ENCODE measurements at places on chromosomes 13 and 19. TPM values are rescaled to one million over a fixed set of nuclear protein-coding genes. Genes with fewer than 3 reads are reported as not detected.

DNA sequence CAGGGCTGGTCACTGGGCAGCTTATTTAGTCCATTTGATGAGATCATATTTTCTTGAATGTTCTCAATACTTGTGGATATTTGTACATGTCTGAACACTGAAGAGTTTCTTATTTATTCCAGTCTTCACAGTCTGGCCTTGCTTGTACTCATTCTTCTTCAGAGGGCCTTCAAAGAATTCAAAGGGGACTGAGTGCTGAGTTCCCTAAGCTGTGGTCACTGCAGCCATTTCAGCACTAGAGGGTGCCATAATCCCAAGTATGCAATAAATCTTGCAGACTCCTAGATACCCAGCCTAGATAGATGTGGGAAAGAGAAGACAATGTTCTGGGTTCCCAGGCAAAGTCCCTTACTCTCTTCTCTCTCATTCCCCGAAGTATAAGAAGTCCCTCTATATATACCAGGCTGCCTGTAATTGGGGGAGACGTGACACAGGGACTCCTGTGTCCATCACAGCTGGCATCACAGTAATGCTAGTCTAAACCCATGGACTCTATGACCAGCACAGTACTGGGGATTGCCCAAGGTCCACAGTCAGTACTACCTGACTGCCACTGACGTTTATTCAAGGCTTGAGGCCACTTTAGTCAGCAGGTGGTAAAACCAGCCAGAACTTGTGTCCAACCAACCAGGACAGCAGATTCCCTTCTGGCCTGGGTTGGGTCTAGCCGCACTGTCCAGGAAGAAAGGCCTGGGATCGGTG, 8.9 kb upstream of the VN1R1 start:
- H3K36me3 ChIP-seq, result no peaks in the 10 kb centered on the region
- H3K27me3 ChIP-seq, result no peaks in the 10 kb centered on the region
- DNase-seq, result peak; percentile 27
- H3K4me3 ChIP-seq, result no peak overlapping the region

GRCh38 chr13:39895254-39895653, 239.8 kb downstream of the COG6 start:
- no peak overlapping the region for H3K4me3 ChIP-seq
- no peak overlapping the region for H3K27ac ChIP-seq
- H3K27me3 ChIP-seq, result no peaks in the 10 kb centered on the region
- no peaks in the 10 kb centered on the region for H3K36me3 ChIP-seq
- H3K4me1 ChIP-seq, result no peaks in the 10 kb centered on the region

DNA sequence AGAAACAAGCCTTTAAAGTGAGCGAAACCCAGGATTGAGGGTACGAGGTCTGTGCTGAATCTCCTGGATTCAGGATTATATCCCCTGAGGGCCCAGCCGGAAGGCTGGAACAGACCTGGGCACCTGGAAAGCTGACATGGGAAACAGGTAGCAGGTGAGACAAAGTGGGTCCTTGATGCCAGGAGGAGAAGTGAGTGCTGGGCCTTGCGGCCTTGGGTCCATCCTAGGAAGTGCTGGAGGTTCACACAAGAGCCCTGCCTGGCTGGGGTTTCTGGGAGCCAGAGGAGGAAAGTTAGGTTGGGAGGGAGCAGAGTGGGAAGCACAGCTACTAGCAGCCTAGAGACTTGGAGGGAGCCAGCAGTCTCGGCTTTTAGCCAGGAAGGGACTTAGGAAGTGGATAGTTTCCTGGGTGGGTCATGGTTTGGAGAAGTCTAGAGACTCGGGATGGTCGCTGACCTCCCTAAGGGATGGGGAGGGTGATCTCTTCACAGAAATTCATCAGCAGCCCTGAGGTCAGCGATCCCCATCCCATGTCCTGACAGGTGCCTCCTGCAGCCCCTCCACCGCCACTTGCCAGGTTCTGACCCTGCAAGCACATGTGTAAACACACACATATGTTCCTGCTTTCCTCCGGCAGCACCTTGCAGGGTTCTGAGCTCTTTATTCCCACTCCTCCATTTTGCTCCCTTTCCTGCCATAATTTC, 29.4 kb upstream of the ZNF492 start:
- H3K36me3 ChIP-seq, result no peaks in the 10 kb centered on the region
- H3K4me3 ChIP-seq, result no peak overlapping the region
- H3K27me3 ChIP-seq, result no peaks in the 10 kb centered on the region
- H3K4me1 ChIP-seq, result no peaks in the 10 kb centered on the region

DNA sequence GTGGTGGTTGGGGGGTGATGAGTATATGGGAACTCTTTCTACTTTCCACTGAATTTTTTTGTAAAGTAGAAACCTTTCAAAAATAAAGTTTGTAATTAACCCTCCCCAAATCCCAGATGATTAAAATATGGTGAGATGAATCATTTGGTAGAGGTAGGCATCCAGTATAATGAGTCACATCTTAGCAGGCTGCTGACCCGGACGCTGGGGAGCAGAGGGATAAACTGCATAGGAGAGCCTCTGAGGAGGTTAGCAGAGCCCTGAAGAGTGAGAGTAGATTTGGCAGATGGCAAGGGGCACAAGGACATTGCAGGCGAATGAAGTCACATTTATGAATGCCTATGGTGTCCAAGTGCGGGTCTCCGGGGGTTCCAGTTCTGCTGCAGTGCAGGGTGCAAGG, 293.8 kb downstream of the FGF9 start:
- no peak overlapping the region for H3K4me3 ChIP-seq
- no peak overlapping the region for H3K27ac ChIP-seq
- DNase-seq, result no peak

- no peak overlapping the region for H3K27ac ChIP-seq
- no peak overlapping the region for H3K4me3 ChIP-seq
- H3K4me1 ChIP-seq, result no peaks in the 10 kb centered on the region
- no peaks in the 10 kb centered on the region for H3K36me3 ChIP-seq
- peaks cover 7% of the 10 kb centered on the region for H3K27me3 ChIP-seq
Observed at GRCh38 chr19:31303262-31303815, 45.9 kb downstream of the TSHZ3 start.

DNA sequence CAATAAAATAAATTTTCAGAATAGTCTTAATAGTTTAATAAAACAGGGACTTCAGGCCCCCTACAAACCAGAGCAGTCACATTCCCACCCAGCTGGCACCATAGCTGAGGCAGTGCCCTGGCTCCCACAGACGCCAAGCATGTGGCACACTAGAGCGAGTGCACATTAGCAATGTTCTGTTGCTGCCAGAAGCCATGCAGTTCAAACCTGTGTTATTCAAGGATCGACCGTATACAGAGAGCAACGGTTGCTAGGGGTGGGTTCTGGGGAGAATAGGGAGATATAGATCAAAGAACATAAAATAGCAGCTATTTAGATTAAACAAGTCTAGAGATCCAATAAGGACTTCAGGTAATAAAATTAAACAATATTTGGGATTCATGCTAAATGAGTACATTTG, 419.3 kb upstream of the KLHL1 start:
- H3K27ac ChIP-seq, result no peak overlapping the region
- no peak for DNase-seq
- no peak overlapping the region for H3K4me3 ChIP-seq
- H3K4me1 ChIP-seq, result no peaks in the 10 kb centered on the region
- no peaks in the 10 kb centered on the region for H3K27me3 ChIP-seq
- H3K36me3 ChIP-seq, result no peaks in the 10 kb centered on the region

The F2RL3 gene
- polyA plus RNA-seq, result 22.0 TPM

DNA sequence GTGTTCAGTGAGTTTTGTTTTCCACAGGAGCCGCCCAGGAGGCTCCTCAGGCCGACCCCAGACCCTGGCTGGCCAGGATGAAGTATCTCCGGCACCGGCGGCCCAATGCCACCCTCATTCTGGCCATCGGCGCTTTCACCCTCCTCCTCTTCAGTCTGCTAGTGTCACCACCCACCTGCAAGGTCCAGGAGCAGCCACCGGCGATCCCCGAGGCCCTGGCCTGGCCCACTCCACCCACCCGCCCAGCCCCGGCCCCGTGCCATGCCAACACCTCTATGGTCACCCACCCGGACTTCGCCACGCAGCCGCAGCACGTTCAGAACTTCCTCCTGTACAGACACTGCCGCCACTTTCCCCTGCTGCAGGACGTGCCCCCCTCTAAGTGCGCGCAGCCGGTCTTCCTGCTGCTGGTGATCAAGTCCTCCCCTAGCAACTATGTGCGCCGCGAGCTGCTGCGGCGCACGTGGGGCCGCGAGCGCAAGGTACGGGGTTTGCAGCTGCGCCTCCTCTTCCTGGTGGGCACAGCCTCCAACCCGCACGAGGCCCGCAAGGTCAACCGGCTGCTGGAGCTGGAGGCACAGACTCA, 12.9 kb downstream of the B3GNT3 start:
- no peak overlapping the region for H3K4me3 ChIP-seq
- H3K4me1 ChIP-seq, result peaks cover 6% of the 10 kb centered on the region
- H3K27ac ChIP-seq, result no peak overlapping the region
- H3K36me3 ChIP-seq, result no peaks in the 10 kb centered on the region
- peaks cover 25% of the 10 kb centered on the region for H3K27me3 ChIP-seq

DNA sequence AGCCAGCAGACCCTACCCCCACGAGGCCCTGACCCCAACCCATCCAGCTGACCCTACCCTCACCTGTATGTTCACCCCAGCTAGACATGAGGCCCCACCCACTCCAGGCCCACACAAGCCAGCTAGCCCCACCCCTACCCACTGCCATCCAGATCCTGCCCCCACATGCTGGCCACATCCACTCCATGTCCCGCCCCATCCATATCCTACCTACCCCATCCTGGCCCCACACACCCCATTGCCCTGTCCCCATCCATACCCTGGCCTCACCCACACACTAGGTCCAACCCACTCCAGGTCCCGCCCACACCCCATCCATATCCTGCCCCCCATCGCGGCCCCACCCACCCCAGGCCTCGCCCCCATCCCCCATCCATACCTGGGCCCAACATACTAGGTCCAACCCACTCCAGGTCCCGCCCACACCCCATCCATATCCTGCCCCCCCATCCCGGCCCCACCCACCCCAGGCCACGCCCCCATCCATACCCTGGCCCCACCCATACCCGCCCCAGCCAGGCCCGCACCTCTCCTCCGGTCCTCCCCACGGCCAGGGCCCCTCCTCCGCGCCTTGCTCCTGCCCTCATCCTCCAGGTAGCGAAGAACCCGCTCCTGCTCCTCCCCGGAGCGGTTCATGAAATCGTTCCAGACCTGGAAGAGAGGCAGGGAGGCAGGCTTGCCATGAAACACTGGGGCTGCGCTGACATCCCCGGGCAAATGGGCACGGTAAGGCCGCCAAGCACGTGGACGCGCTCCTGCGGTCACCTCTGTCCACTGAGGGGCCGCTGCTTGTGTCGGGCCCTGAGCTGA, 7.2 kb downstream of the RNU6-9 start:
- peaks cover 33% of the 10 kb centered on the region for H3K4me1 ChIP-seq
- H3K27me3 ChIP-seq, result no peaks in the 10 kb centered on the region
- H3K27ac ChIP-seq, result peak overlapping the region; percentile 33
- peak; percentile 92 for DNase-seq
- H3K36me3 ChIP-seq, result peaks cover 64% of the 10 kb centered on the region

GRCh38 chr19:447064-447426, 13.8 kb downstream of the SHC2 start:
- H3K4me1 ChIP-seq, result no peaks in the 10 kb centered on the region
- H3K4me3 ChIP-seq, result no peak overlapping the region
- H3K27me3 ChIP-seq, result peaks cover 35% of the 10 kb centered on the region
- no peaks in the 10 kb centered on the region for H3K36me3 ChIP-seq

The LILRB5 gene
- not detected for polyA plus RNA-seq

DNA sequence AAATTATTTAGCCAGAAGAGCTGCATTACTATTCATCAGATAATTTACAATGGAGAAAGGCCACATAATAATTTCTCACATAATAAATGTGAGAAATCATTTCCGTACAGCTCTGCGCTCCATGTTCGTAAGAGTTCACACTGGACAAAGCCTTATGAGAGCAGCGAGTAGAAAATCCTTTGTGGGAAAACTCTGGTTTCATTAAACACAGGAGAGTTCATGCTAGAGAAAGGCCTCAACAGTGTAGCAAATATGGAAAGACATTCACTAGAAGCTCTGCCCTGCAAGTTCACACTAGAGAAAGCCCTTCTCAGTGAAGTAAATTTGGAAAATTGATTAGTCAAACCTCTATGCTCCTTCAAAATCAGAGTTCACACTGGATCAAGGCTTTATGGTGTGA, 8.4 kb downstream of the ZNF776 start:
- no peaks in the 10 kb centered on the region for H3K4me1 ChIP-seq
- DNase-seq, result no peak
- no peak overlapping the region for H3K4me3 ChIP-seq
- no peak overlapping the region for H3K27ac ChIP-seq
- peaks cover 72% of the 10 kb centered on the region for H3K36me3 ChIP-seq
- H3K27me3 ChIP-seq, result no peaks in the 10 kb centered on the region

- peaks cover 45% of the 10 kb centered on the region for H3K36me3 ChIP-seq
- H3K4me3 ChIP-seq, result no peak overlapping the region
- no peak for DNase-seq
- H3K27me3 ChIP-seq, result no peaks in the 10 kb centered on the region
- H3K27ac ChIP-seq, result no peak overlapping the region
Observed at GRCh38 chr19:16133818-16134217, 9.7 kb upstream of the HSH2D start.

The ZNF83 gene
- polyA plus RNA-seq, result 51.9 TPM

- no peaks in the 10 kb centered on the region for H3K27me3 ChIP-seq
- H3K36me3 ChIP-seq, result no peaks in the 10 kb centered on the region
- H3K4me1 ChIP-seq, result no peaks in the 10 kb centered on the region
- no peak overlapping the region for H3K4me3 ChIP-seq
Observed at GRCh38 chr13:105979131-105980011, 556.1 kb downstream of the EFNB2 start.

- no peak for DNase-seq
- no peaks in the 10 kb centered on the region for H3K36me3 ChIP-seq
- no peak within 1 kb of the TSS for H3K4me3 ChIP-seq
- H3K27ac ChIP-seq, result no peak within 1 kb of the TSS
- H3K27me3 ChIP-seq, result peaks cover 13% of the 10 kb centered on the region
Observed at GRCh38 chr19:53908935-53909415, at the start of gene CACNG7. Gene CACNG7, plus strand, starts transcription at chr19:53909278. Its CDS starts 3,554 bp downstream, at chr19:53912832.

DNA sequence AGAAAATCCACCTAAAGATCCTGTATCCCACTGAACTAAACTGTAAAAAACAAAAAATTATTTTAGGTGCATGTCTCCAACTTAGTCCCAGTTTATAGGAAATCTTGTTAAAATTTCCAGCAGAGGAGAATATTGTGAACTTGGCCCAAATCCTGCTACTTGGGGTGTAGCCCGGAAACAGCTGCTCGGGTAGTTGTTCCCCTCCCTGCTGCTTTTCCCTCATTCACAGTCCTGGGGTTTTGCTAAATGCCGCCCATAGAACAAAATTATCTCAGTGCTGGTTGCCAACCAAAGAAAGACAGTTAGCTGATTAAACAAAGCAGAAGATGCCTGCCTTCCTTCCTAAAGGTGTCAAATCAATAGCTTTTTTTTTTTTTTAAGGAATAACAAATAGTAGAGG, 330.5 kb upstream of the KLF12 start:
- no peaks in the 10 kb centered on the region for H3K4me1 ChIP-seq
- H3K36me3 ChIP-seq, result no peaks in the 10 kb centered on the region
- H3K4me3 ChIP-seq, result no peak overlapping the region
- no peak overlapping the region for H3K27ac ChIP-seq
- DNase-seq, result no peak
- no peaks in the 10 kb centered on the region for H3K27me3 ChIP-seq

DNA sequence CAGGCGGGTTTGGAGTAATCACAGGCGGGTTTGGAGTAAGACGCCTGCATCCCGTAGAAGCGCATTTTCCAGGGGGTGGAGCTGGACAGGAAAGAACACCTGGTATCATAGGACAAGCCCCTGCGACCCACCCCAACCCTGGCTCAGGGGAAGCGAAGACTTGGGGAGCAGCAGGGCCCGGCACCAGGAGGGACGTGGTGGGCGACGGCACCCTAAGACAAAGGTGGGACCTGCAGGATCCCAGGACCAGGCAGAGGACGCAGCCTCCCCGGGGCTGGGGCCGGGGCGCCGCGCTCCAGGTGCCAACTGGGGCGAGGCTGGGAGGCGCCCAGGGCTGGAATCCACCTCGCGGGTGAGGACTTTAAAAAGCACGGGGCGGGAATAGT, 520 bp downstream of the ZNF600 start:
- peaks cover 19% of the 10 kb centered on the region for H3K4me1 ChIP-seq
- H3K36me3 ChIP-seq, result peaks cover 4% of the 10 kb centered on the region
- H3K27me3 ChIP-seq, result no peaks in the 10 kb centered on the region
- H3K27ac ChIP-seq, result peak overlapping the region; percentile 83
